ENCODE measurements at places on chromosomes 2 and 18. TPM values are rescaled to one million over a fixed set of nuclear protein-coding genes. Genes with fewer than 3 reads are reported as not detected.

The MPV17 gene
- 188 TPM for polyA plus RNA-seq

The SPDYA gene
- 0.10 TPM for polyA plus RNA-seq

The MEP1B gene
- not detected for polyA plus RNA-seq

DNA sequence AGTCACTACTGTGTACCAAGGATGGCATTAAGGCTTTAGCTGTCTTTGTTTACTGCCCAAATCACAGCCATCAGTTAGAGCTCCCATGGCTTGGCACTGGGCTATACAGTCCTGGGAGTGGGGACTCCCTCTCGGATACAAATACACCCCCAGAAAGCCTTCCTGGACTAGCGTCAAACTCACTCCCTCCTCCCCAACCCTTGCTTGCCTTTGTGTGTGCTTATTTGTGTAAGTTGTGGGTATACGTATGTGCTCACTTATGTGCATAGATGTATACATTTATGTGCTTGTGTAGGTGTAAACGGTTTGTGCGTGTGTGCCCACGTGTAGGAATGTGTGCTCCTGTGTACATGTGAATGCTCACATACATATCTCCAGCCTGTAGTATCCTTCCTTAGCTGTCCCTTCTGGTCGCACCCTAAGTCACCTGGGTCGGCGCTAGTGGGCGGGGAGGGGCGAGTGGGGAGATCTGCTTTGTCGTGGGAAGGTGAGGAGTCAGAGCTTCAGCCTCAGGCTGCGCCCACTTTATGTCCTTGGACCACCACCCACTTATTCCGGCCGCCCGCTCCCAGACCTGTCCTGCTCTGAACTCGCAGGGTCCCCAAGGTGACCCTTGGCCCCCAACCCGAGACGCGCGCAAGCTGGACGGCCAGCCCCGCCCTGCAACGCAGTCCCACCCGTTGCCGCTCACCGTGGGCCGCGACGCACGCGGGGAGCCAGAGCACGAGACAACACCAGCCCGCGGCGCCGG lies 461 bp downstream of the PRADC1 start:
- DNase-seq: no peak

- no peak for DNase-seq
Observed at GRCh38 chr2:197102231-197102630, 175.7 kb upstream of the PGAP1 start.

DNA sequence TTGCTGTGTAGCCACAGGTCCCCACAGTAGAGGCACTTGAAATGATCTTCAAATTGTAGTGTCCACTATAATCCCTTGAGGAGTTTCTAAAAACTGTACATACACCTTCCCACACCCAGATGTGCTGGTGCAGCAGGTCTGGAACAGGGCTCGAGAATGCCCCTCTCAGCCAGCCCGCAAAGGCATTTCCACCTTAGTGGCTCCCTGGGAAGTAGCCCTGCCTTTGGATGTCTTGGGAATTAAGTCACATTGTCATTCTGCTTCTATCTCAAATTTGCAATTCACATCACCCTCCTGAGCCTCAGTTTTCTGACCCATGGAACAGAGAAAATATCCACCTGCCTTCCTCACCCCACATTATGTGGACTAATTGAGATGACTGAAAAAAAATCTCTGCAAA lies 44.3 kb upstream of the TCF7L1 start:
- DNase-seq: no peak

DNA sequence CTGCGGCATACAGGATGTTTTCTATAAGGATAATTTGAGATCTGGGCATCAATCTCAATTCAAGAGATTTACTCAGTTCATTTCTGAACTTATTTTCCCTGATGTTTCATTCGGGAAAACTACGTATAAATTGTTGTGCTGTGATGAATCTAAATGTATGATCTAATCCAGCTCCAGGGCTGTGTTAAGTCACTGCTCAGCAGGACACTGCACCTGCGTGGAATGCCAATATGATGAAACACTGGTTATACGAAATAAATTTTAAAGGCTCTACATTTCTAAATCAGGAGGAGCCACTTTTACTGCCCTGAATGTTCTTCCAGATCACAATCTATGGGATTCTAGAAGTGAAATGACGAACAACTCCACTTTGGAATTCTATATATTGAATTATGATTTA lies 259.0 kb downstream of the HNMT start:
- no peak for DNase-seq

GRCh38 chr18:7940971-7941370 lies 373.9 kb downstream of the PTPRM start:
- no peak for DNase-seq

- no peak for DNase-seq
Observed at GRCh38 chr2:165436559-165436958, 32.9 kb upstream of the CSRNP3 start.

- DNase-seq: no peak
Observed at GRCh38 chr2:15834381-15835031, 105.8 kb upstream of the MYCN start.

DNA sequence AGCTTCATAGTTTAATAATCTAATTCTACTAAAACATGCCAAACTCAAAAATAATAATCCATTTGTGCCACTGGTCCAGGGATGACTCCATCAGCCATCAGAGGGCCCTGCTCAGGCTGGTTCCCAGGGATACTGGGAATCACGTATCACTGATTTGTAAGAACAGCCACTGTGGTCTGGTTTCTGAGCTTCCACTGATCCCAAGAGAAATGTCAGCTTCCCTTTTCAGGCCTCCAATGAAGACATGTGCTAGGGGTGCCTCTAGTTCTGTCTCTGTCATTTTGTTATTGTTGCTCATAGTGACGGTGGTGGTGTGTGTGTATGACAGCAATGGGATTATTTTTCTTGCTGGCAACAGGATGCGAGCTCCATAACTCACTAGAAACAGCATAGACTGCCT lies 83.2 kb downstream of the CELF4 start:
- no peak for DNase-seq

DNA sequence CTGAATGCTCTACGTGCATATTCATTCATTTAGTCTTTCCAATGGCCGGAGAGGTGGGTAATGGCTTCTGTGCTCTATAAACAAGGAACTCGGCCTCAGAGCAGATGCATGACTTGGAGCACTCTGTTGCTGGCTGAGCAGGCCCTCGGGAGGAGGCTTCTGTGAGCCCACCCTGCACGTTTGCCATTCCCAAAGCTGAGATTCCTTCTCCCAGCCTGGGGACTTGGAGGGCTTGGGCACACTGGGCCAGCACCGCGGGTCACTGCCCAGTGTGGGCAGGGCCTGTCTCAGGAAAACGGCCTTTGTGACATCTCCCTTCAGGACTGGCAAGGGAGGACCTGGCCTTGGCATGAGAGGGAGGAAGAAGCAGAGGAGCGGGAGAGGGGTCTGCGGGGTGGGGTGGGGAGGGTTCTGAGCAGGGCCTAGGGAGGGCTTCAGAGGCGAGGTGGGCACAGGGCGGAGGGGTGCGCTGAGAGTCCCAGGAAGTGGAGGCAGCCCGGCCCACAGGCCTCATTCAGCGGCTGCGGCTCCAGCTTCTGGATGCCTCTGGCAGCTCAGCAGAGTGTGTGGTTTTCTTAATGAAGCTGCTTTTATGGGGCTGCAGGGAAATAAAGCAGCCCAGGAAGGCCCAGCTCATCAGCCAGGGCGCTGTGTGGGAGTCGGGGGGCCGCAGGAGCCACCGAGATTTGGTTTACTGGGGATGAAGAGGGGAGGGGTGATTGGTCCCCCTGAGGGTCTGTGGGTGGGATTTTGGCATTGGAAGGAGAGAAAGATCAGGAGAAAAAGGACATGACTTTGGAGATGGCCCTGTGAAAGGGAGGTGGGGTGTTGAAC lies 51.7 kb upstream of the OTOF start:
- DNase-seq: no peak

DNA sequence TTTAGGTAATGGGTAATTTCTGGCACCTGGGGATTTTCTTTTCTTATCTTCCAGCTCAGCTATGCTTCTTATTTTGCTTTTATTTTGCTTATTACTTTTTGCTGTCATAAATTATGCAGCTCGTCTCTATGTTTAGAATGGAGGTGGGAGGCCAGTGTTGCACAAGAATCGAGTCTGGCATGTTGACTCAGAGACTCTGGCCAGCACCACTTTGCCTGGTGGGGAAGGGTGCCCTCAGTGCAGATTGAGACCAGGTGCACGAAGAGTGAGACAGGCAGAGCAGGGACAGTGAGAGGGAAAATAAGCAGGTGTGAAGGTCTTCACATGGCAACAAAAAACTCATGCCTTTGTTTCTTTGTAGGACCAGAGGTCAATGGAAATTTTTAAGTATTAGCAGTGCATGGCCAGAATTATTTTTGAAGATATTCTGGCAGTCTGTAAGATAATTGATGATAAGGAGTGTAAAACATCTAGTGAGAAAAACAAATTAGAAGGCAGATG lies 59.2 kb upstream of the SLC5A7 start:
- DNase-seq: no peak

- DNase-seq: no peak
Observed at GRCh38 chr2:7937082-7937481, 744.8 kb upstream of the ID2 start.
